ENCODE measurements at places on chromosomes 7 and 10. TPM values are rescaled to one million over a fixed set of nuclear protein-coding genes. Genes with fewer than 3 reads are reported as not detected.

The SSMEM1 gene
- total RNA-seq = not detected

The NXPH1 gene
- total RNA-seq = not detected

The CALCR gene
- not detected for total RNA-seq

The IFIT1B gene
- not detected for total RNA-seq

The PKD2L1 gene
- total RNA-seq = not detected

The CYP3A7 gene
- 0.74 TPM for total RNA-seq

The NUTM2A gene
- total RNA-seq = 0.33 TPM

The PON1 gene
- not detected for total RNA-seq

The CTAGE8 gene
- not detected for total RNA-seq

The SPAM1 gene
- not detected for total RNA-seq

The ADCY1 gene
- 0.72 TPM for total RNA-seq

The HHEX gene
- 0.49 TPM for total RNA-seq

The RPEL1 gene
- total RNA-seq = under 0.01 TPM

The KIF20B gene
- 25.8 TPM for total RNA-seq

The ST7 gene
- 16.4 TPM for total RNA-seq

The DLX6 gene
- total RNA-seq = not detected

The FBXL13 gene
- 3.4 TPM for total RNA-seq

The PANK1 gene
- total RNA-seq = 5.2 TPM

The NSUN5 gene
- total RNA-seq = 20.2 TPM

The LIPF gene
- total RNA-seq = not detected

The COL13A1 gene
- 6.0 TPM for total RNA-seq

The NYAP1 gene
- total RNA-seq = 0.81 TPM

The KCND2 gene
- 11.3 TPM for total RNA-seq

The PLCE1 gene
- 4.2 TPM for total RNA-seq

The CRYGN gene
- total RNA-seq = 0.16 TPM

The ADAM8 gene
- total RNA-seq = not detected

The OR6V1 gene
- not detected for total RNA-seq

The SP8 gene
- total RNA-seq = not detected

The SPDYE6 gene
- total RNA-seq = not detected

The NPSR1 gene
- total RNA-seq = not detected

The ANKRD30A gene
- total RNA-seq = not detected

The IFIT1 gene
- 172 TPM for total RNA-seq

The SLC29A3 gene
- total RNA-seq = 1.2 TPM

The SVOPL gene
- not detected for total RNA-seq

The KIAA1217 gene
- 12.5 TPM for total RNA-seq

The STEAP4 gene
- total RNA-seq = 2.1 TPM

The OR6B1 gene
- not detected for total RNA-seq

The ARHGEF35 gene
- total RNA-seq = 1.1 TPM

The FGFR2 gene
- not detected for total RNA-seq

The AKR1D1 gene
- total RNA-seq = not detected

The ITPRID1 gene
- total RNA-seq = not detected

The FAM237B gene
- not detected for total RNA-seq

The OPN1SW gene
- not detected for total RNA-seq

The ECHS1 gene
- total RNA-seq = 33.0 TPM

The MAGI2 gene
- 16.1 TPM for total RNA-seq

The NODAL gene
- total RNA-seq = not detected

The HECTD2 gene
- total RNA-seq = 10.9 TPM

The FBXO24 gene
- total RNA-seq = 0.54 TPM

The SPDYE2 gene
- total RNA-seq = not detected

The SLC39A12 gene
- not detected for total RNA-seq

Data from fibroblast of the aortic adventitia (primary cell).